Lower leg skin (tissue), 4 donors: ENCODE measurements at places on chromosomes 3 and 15. TPM values are rescaled to one million over a fixed set of nuclear protein-coding genes. Genes with fewer than 3 reads are reported as not detected.

DNA sequence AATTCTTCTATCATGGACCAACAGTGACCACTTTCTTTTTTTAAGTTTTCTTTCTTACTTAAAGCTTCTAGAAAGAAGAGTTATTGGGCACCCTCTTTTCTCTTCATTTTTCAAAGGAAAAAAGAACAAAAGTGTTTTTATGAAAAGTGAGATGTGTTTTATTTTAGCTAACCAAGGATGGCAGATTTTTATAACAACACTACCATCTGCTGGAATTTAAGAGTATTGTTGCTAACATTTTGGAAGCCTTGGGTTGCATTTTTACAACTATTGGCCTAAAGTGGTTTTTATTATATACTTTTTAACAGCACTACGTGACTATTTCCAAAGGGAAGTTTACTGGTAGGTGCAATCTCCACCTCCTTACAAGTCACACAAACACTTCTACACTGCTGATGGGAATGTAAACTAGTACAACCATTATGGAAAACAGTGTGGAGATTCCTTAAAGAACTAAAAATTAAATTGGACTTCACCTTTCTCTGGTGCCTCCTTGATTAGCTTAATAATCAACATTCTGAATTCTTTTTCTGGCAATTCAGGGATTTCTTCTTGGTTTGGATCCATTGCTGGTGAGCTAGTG lies 237.7 kb upstream of the AGTR1 start:
- no peak for DNase-seq

GRCh38 chr3:101017017-101017416 lies 23.8 kb upstream of the ABI3BP start:
- DNase-seq, result no peak

DNA sequence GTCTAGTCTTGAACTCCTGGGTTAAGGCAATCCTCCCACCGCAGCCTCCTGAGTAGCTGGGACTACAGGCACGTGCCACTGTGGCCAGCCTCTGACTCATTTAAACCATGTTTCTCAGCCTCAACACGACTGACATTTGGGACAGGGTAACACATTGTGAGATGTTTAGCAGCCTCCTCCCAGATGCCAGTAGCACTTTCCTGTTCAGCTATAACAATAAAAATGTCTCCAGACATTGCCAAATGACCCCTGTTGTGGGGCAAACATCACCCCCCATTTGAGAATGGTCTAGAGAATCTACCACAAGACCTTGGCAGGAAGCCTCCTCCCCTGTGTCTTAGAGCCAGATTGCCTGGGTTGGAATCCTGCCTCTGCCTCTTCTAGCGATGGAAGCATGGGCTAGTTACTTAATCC lies 8.4 kb downstream of the TMEM40 start:
- no peak for DNase-seq

GRCh38 chr3:130582457-130583153 lies 65.6 kb downstream of the COL6A6 start:
- no peak for DNase-seq

PAK6 gene
- 83.9 TPM for total RNA-seq

BCHE gene
- 4.5 TPM for total RNA-seq

DNA sequence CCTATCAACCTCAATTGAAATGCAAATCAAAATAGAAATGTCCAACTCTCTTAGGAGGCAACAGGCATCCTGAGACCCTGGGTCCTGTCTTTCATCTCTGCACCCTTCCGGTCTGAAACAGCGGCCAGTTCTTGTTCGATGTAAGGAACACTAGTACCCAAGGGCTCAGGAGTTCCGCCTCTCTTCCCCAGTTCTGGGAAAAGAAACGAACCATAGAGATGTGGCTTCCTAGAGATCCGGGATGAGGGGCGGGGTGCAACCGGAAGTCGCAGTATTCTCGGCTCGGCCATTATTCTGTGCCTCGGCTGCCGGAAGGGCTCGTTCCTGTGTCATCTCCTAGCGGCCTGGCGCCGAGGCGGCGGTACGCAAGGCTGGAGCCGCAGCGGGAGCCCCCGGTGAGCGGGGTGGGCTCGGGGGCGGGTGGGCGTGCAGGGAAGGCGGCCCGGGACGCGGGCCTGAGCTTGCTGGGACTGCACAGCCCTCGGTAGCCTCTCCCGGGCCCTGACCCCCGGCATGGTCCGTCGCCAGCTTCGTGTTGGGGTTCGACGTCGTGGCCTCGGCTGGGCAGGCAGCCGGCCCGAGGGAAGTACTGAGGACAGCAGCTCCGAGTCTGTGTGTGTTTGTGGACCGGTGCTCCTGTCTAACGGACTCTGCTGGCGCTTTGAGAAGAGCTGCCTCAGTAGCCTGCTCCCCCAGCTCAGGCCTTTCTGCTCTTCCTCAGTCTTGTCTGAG lies at the start of gene ZNF197:
ZNF197 (plus strand) TSS at position 288 of the 732 bp plus-strand sequence. CDS start 4,119 bp downstream, outside the sequence.
- DNase-seq, result peak; percentile 85

GRCh38 chr3:55329849-55330248 lies 157.3 kb downstream of the WNT5A start:
- no peak for DNase-seq

RGMA gene
- total RNA-seq, result 9.5 TPM

DNA sequence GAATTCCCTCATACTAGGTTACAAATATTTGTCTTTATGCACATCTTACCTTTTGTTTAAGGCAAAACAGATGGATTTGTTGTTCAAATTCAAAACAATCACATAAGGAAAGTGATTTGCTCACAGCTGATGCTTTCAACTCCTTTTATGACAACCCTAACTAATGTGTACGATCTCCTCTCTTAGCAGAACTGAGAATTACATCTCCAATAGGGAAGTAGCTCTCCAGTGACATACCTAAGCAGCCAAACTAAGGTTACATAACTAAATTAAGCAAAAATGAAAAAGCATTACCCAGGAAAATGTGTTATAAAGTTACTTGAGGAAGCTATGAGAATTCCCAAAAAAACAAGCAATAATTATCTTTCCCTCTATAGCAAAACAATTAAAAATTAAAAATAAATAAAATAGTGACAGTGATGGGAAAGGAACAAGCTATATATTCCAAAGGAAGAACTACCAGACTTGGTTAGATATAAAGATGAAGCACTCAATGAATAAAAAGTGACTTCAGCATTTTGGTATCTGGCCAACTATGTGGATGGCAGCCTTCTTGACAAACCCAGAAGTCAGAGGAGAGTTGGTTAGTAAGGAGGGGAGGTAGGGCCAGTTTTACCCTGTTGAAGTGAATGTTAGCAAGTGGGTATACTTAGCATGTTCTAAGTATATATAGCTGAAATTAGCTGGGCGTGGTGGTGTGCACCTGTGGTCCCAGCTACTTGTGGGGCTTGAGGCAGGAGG lies 32.4 kb downstream of the PEAK1 start:
- DNase-seq, result no peak

SCG3 gene
- 0.13 TPM for total RNA-seq

- no peak for DNase-seq
Measured at GRCh38 chr3:41598402-41599126, 363.3 kb downstream of the ULK4 start.

DNA sequence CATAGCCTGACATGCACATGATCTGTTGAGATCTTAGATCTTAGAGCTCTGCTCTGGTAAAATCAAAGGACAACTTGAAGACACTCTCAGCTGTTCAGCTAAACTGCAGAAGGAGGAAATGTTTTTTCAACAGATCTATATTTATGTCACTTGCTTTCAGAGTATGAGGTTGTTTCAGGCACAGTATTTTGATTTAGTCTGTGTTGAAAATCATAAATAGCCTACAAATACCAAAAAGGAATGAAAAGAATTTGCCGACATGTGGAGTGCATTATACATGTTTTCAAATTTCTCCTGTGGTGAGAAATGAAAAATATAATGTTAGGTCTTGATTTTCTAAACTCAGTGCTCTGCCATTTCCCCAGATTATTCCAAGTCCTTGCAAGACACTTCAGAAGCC lies 1118.4 kb downstream of the TBL1XR1 start:
- no peak for DNase-seq

- no peak for DNase-seq
Measured at GRCh38 chr15:51844747-51845426, 15.4 kb downstream of the TMOD3 start.

DNA sequence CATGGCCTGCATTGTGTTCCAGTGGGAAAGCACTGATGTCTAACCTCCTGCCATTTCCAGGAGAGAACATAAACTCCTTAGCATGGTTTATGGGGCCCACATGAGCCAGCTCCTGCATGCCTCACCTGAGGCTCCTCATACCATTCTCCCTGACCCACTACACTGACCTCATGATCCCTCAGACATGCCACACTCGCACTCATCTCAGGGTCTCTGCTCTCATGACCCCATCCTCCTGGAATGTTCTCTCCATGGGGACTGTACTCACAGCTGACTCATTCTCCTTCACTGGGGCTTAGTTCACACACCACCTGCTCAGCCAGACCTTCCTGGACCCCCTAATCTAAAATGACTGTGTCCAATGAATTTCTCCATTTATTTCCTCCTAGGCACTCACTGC lies 4.0 kb upstream of the LMCD1 start:
- no peak for DNase-seq

DNA sequence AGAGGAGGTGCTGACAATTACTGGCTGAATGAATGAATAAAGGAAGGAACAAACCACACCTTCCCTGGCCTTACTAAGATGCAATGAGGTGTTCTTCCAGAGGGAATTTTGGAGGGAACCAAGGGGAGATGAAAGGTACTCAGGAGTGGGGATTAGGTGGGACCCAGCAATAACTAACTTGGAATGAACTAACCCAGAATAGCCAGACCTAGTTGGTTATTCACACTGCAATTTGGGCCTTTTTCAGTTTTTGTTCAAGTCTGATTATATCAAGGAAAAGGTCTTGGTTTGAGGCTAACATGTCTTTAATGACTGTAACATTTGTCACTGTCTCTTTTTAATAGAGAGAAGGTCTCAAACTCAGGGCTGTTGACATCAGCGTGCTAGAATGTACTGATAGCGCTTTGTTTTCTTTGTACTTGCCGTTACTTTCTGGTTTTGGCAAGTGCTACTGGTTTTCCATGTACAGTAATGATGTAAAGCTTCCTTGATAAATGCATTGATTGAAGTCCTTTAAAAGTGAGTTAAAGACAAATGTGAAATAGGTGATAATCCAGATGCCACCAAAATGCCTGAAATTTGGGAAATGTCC lies 3.2 kb upstream of the PLXND1 start:
- DNase-seq, result no peak
